Fibroblast of skin of right quadriceps (primary cell): ENCODE measurements at places on chromosomes 3 and 15.

DNA sequence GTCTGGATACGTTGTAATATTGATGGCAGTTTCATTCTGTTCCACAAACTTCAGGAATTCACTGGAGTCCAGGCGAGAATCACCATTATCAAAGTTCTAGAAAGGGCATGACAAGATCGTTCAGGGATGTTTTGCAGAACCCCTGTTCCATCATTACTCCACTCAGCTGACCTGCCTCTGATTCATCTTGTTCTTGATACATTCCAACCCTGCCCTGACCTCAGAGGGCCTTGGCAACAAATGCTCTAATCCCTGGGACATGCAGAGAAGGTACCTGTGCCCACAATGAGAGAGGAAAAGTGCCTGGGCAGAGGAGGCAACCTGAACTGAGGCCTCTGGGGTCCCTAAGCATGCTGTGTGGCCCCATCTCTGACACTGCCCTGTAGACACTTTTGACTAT lies 45.9 kb downstream of the FSTL1 start:
- DNase-seq: no peak

- no peak for DNase-seq
These were observed 55.4 kb downstream of the SEMA5B start for GRCh38 chr3:122972141-122972540.

- no peak for DNase-seq
These were observed 33.2 kb downstream of the IFT122 start for GRCh38 chr3:129473067-129473768.

- DNase-seq: no peak
These were observed 365.6 kb downstream of the TIGIT start for GRCh38 chr3:114659109-114660061.

DNA sequence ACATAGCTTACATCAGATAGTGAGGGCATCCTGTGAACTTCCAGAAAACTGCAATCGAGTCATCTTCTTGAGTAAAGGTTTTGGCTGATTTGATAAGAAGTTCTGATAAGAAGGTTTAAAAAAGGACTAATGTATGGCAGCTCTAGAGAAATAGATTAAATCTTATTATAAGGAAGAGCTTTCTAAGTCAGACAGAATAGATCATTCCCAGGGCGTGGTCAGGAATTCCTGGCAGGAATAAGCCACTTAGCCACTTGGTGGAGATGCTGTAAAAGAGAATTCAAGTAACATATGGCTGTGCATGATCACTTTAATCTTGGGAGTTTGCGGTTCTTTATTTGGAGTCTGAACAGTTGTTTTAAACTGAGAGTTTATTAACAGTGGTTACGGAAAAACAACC lies 17.4 kb downstream of the PGBD4 start:
- peak; percentile 14 for DNase-seq

GRCh38 chr3:79139395-79140068 lies 628.3 kb downstream of the ROBO1 start:
- peak; percentile 11 for DNase-seq

GRCh38 chr15:51759557-51760070 lies 8.2 kb downstream of the TMOD2 start:
- peak; percentile 98 for DNase-seq

- DNase-seq: no peak
These were observed 6.3 kb upstream of the MUC20 start for GRCh38 chr3:195714380-195715011.

GRCh38 chr15:74983725-74984231 lies 11.6 kb upstream of the SCAMP5 start:
- no peak for DNase-seq

DNA sequence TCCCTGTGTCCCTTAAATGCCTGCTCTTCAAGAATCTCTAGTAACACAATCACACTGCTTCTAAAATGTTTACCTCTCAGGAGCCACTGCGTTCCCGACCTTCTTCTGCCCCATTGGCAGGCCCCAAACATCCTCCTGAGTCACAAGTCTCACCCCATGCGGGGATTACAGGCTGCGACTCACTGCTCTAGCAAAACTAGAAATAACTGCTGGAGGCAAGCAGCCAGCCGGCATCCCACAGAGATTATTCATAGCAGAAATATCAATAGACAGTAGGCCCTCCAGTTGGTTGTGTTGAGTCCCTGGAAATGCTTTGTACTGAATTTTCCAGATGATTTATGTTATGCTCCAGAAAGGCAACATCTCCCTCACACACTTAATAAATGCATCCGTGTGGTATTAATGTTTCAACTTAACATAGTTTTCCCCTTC lies 64.8 kb downstream of the RFTN1 start:
- DNase-seq: peak; percentile 99

- peak; percentile 73 for DNase-seq
These were observed 48.2 kb upstream of the IGF1R start for GRCh38 chr15:98599909-98600691.

- no peak for DNase-seq
These were observed 193.5 kb downstream of the TNIK start for GRCh38 chr3:171266740-171267073.

DNA sequence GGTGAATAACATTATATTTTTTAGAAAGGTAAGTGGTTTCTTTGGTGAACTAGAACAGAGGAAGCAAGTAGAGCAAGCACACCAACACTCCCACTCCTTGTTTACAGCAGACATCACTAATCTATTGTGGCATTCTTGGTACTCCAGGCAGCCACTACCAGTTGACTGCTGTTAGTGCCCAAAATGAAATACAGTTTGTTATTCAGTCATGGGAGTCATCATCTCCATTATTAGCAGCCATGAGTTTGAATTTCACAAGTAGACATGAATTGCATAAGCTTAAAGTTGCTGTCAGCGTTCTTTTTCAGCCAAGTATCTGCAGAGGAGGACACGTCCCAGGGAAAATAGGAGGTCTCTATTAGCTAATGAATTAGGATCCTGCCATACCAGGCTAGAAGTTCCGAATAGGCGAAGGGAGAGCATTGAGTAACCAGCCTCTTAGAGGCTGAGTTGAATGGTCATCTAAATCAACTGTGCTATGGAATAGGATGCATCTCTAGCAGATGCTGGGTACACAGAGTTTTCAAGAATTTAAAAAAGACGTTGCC lies 252.7 kb upstream of the ICE2 start:
- no peak for DNase-seq

DNA sequence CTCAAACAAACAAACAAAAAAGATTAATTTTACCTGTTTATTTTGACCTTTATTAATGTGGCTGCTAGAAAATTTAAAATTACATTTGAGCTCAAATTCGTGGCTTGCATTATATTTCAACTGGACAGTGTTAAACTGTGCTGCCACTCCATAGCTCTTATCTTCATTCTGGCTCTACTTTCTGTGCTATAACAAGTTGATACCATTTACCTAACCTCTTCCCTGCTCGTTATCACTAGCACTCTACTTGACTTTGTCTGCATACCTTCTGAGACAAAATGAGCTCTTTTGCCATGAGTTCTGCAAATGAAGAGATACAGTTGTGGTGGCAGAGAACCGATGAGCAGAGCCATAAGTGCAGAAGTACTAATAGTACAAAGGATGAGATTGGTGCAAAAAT lies 26.4 kb downstream of the MINDY2 start:
- no peak for DNase-seq

- DNase-seq: peak; percentile 42
These were observed 16.1 kb downstream of the POU1F1 start for GRCh38 chr3:87260270-87260669.

GRCh38 chr3:74004386-74004785 lies 379.6 kb upstream of the PDZRN3 start:
- DNase-seq: no peak

- no peak for DNase-seq
These were observed 112.7 kb downstream of the KLF13 start for GRCh38 chr15:31439328-31439727.

GRCh38 chr3:27553886-27554540 lies 69.8 kb upstream of the SLC4A7 start:
- peak; percentile 52 for DNase-seq

DNA sequence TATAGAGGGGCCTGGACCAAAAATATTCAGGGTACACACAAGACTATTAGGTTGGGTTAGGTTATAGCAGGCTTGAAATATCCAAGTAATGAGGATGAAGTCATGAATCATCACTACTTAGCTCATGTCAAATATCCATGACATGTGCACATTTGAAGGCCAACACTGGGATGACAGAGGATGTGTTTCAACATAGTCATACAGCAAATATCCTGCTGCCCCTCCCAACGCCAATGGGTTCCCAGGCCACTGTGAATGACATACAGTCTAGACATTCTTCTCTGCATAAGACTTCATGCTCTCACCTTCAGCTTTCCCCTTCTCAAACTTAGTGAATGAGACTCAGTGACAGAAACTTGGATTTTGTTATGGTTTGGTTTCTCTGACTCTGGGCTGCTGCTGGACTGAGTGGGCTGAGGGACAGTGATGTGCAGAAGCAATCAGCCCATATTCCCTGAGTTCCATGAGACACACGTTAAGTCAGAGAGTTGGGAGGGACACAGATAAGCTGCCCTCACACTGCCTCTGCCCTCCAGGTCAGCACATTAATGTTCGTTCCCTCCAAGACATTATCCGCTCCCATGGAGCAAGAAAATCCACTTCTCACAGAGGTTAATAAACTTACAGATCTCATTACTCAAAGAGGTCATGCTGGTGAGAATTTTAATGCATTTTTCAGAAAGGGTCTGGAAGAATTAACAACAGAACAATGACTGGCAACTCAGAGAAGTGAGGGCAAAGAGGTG lies 15.4 kb downstream of the HOMER2 start:
- DNase-seq: peak; percentile 71

GRCh38 chr3:196406811-196407470 lies 25.3 kb downstream of the UBXN7 start:
- DNase-seq: peak; percentile 85

GRCh38 chr3:152769523-152769922 lies 65.4 kb upstream of the P2RY1 start:
- DNase-seq: no peak

GRCh38 chr15:26712335-26712734 lies 60.5 kb downstream of the GABRB3 start:
- no peak for DNase-seq

DNA sequence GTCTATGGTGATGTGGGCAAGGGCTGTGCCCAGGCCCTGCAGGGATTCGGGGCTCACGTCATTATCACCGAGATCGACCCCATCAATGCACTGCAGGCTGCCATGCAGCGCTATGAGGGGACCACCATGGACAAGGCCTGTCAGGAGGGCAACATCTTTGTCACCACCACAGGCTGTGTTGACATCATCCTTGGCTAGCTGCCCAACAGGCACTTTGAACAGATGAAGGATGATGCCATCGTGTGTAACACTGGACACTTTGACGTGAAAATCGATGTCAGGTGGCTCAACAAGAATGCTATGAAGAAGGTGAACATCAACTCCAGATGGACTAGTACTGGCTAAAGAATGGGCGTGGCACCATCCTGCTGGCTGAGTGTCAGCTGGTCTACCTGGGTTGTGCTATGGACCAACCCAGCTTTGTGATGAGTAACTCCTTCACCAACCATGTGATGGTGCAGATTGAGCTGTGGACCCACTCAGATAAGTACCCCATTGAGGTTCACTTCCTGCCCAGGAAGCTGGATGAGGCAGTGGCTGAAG lies 6.1 kb upstream of the USP8 start:
- peak; percentile 13 for DNase-seq

DNA sequence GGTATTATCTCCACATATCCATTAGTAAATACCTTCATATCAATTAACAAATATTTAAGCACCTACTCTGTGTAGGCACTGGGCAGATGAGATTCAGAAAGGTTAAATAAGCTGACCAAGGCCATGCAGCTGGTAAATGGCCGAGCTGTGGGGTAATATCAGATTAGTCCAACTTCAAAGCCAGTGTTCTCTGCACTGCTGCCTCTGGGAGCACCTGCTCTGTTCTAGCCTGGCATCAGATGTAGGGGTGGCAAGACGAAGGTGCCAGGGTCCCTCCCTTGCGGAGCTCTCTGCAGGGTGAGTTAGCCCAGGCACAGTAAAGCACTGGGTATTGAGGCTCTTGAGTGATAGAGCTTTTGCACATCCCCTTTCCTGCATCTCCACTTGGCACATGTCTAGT lies 5.5 kb downstream of the TATDN2 start:
- no peak for DNase-seq

DNA sequence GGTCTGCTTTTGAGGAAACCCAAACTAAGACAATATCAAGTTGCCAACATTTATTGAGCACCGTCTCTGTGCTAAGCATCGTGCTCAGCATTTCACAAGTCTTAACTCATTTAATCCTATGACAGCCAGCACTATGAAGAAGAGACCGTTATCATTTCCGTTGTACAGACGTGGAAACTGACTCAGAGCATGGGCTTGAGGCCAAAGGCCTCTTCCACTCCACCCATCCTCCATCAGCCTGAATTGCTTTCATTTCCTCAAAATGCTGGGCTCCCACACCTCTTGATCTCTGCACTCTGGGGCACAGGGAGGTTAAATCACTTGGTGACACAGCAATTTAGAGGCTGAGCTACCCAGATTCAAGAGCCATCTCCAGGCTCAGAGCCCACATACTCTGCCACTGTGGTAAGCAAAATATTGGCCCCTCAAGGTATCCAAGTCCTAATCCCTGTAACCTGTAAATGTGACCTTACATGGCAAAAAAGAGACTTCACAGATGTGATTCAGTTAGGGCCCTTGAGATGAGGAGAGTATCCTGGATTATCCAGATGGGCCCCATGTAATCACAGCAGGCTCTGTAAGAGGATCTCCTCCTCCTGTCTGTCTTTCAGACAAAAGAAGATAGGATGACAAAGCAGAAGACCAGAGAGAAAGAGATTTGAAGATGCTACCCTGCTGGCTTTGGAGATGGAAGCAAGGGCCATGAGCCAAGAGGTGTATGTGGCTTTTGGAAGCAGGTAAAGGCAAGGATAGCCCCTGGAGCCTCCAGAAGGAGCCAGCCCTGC lies 24.3 kb upstream of the FLNB start:
- DNase-seq: peak; percentile 92

- peak; percentile 28 for DNase-seq
These were observed 316.6 kb downstream of the RBMS3 start for GRCh38 chr3:29597376-29598008.

DNA sequence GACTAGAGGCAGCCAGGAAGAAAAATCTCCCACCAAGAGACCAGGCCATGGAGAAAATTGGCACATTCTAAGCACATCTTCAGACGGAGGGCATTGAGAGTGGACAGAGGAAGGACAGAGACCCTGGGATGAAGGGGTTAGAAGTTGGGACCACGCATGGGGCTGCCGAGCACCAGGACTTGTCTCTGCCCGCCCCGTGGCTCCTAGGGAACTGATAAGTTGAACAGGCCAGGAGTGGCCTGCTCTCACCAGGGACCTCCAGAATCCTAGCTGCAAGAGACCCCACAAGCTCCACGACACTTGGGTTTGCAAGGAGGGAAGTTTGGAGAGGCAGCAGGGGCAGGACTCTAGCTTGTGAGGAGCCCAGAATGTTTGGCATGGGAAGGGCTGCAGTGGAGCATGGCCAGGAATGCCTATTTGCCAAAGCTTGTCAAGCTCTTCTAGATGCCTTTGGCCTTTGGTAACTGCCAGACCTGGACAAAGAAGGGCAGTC lies 355.1 kb downstream of the NSUN3 start:
- DNase-seq: no peak

DNA sequence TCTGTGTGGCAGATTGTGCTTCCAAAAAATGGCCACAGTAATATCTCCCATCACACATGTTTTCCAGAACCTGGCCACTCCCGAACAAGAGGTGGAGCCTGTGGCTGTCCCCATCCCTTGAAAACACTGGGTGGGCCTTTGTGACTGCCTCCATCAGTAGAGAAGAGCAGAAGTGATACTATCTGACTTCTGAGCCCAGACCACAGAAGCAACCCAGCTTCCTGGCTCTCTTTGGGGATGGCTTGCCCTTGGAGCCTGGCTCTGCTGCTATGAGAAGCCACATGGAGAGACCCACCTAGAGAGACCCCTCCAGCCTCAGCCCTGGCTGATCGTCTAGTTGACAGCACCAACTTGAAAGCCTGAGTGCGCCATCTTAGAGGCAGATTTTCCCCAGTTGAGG lies 39.8 kb upstream of the CMTM8 start:
- no peak for DNase-seq

GRCh38 chr15:61815356-61816083 lies 244.7 kb downstream of the VPS13C start:
- no peak for DNase-seq
